ENCODE measurements at places on chromosomes 6 and 20.

GRCh38 chr20:56637576-56637975, 8.5 kb downstream of the TFAP2C start:
- DNase-seq = no peak

GRCh38 chr6:1997702-1998101, 247.7 kb downstream of the GMDS start:
- no peak for DNase-seq

- DNase-seq = no peak
These were observed 7.2 kb upstream of the LCA5 start for GRCh38 chr6:79544299-79544927.

DNA sequence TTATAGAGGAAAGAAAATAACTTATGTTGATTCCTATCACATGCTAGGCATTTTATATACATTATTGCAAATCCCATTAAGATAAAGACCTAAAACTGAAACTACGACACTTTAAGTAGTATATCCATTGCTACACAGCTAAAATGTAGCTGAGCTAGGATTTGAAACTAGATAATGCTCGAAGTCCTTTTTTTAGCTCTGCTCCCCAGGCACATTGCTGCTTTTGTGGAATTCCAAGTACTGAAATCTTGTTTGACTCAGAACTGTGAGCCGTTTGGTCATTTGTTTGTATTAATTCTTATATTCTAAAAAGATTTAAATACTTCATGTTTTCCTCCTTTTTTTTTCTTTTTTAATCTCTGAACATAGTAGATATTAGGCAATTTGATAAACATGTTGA, 644.8 kb downstream of the HACE1 start:
- no peak for DNase-seq

DNA sequence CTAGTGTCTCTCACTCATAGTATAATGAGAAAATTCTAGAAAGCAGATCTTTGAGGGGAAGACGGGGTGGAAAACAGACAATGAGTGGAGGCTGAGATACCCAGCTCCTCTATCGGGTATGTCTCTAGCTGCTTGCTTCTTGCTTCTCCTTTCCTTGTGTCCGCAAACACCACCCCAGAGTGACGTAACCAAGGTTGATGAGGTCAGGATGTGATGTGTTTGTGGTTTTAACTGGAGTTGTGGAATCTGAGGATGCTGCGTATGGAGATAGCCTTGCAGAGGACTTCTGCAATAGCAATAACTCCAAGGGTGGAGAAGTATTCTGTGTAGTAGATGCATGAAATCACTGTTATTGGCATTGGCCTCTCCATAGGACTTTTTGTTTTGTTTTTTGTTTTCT, 132.7 kb upstream of the IFNGR1 start:
- no peak for DNase-seq

- DNase-seq = no peak
These were observed 47.5 kb downstream of the ERMARD start for GRCh38 chr6:169798764-169799473.

DNA sequence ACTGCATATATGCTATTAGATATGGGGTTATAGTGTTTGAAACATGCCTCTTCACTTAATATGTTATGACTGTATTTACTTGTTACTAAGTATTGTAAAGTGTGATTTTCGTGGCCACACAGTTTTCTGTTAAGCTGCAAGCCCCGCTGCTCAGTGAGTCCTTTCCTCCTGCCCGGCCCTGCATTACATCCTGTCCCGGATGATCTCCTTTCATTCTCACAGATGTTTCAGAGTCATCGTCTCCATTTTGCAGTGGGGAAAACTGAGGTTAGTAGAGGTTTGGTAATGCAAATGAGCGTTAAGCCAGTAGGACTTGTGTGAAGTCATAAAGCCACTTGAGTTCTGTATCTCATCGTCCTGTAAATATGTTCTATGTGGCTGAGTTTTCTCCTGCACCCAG, 155.5 kb downstream of the CFAP61 start:
- no peak for DNase-seq
